Stimulated activated effector memory CD8-positive, alpha-beta T cell treated with anti-CD3 and anti-CD28 coated beads, Interleukin-12 subunit alpha, Interleukin-12 subunit beta, amount 100 ng/mL, for 72 hours (primary cell): ENCODE measurements at places on chromosomes 7 and 10.

GRCh38 chr7:99667179-99667578 lies 12.6 kb downstream of the CYP3A5 start:
- no peak for DNase-seq

- no peak for DNase-seq
Observed at GRCh38 chr7:68862736-68863135, 735.5 kb upstream of the AUTS2 start.

- no peak for DNase-seq
Observed at GRCh38 chr7:86778271-86778670, 134.6 kb downstream of the GRM3 start.

DNA sequence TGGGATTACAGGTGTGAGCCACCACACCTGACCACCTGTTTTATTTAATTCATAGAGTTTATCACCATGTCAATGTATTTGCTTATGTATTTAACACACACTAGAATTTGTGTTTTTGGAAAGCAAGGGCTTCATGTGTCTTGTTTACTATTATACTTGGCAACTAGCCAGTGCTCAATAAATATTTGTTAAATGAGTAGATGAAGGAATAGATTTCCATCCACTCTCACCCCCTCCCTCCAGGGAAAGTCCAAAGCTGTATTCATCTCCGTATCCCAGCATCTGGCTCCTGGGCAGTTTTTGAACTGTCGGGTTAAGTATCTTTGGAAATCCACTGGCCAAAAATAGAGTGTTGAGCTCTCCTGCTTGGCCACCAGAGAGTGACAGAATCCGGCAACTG lies 4.6 kb upstream of the RADIL start:
- no peak for DNase-seq

DNA sequence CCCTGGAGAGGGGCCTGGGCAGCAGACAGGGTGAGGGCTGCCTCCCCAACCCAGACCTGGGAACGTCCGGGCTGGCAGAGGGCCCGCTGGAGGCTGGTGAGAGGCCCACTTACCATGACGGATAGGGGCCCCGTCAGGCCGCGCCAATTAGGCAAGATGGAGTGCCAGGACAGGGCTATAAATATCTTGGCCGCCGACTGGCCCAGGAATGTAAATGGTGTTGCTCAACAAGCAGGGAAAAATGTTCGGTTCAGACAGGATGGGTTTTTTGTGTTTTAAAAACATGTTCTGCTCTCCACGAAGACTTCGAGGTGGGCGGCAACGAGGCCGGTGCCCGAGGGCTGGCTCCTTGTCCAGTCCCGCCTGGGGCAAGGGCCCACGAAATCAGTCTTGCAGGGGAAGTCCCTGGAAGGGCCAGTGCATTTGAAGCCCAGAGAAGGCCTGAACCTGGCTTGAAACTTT lies 35.8 kb upstream of the ELN start:
- no peak for DNase-seq

- no peak for DNase-seq
Observed at GRCh38 chr10:76395251-76395650, 963.8 kb downstream of the LRMDA start.
